Purkinje cell (primary cell): ENCODE measurements at places on chromosomes 7 and 10. TPM values are rescaled to one million over a fixed set of nuclear protein-coding genes. Genes with fewer than 3 reads are reported as not detected.

Gene INTS1
- polyA plus RNA-seq, result 0.32 and 0.44 TPM in 2 replicates

Gene ASIC3
- 3.1 and 3.3 TPM in 2 replicates for polyA plus RNA-seq

Gene ADAM22
- polyA plus RNA-seq, result 27.2 and 31.7 TPM in 2 replicates

Gene SEMA4G
- polyA plus RNA-seq, result 40.3 and 76.9 TPM in 2 replicates

Gene DDIT4
- polyA plus RNA-seq, result 0.55 and 0.98 TPM in 2 replicates

Gene TEX36
- not detected in 2 replicates for polyA plus RNA-seq

Gene NUTM2E
- polyA plus RNA-seq, result not detected in 2 replicates

Gene SRPK2
- 109 and 181 TPM in 2 replicates for polyA plus RNA-seq

Gene PDE1C
- polyA plus RNA-seq, result 31.3 and 39.5 TPM in 2 replicates

Gene LLCFC1
- polyA plus RNA-seq, result not detected in 2 replicates

Gene RGR
- 3.0 and 5.1 TPM in 2 replicates for polyA plus RNA-seq

Gene FGFBP3
- 0.77 TPM in 1 of 2 replicates, not detected in the other for polyA plus RNA-seq

Gene C10orf67
- 0.27 TPM in 1 of 2 replicates, not detected in the other for polyA plus RNA-seq

Gene PSD
- 1.1 and 1.7 TPM in 2 replicates for polyA plus RNA-seq

Gene LBX1
- not detected in 2 replicates for polyA plus RNA-seq

Gene OR9A2
- polyA plus RNA-seq, result not detected in 2 replicates

Gene LRRC4
- polyA plus RNA-seq, result 1.2 and 3.0 TPM in 2 replicates

Gene TMEM196
- 2.9 TPM in 1 of 2 replicates, not detected in the other for polyA plus RNA-seq

Gene EXOC4
- 42.1 and 49.3 TPM in 2 replicates for polyA plus RNA-seq

Gene MARVELD1
- 0.90 and 1.3 TPM in 2 replicates for polyA plus RNA-seq
